ENCODE measurements at places on chromosomes 7 and 10.

DNA sequence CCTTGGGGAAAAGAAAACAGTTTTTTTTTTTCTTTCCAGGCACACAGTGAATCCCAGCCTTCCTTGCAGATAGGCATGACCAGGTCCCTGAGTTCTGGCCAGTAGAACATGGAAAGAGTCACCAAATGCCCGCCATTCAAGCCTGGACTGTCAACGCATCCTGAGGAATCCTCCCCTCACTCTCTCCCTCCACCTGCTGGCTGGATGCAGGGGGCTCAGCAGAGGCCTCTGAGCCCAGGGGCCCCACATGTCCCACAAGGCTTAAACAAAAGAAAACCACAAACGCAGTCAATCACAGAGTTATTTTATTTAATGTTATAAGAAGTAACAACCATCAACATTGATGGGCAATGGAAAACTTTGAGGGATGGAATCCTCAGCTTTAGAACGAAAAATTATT, 93.1 kb downstream of the JCAD start:
- no peak for DNase-seq

GRCh38 chr10:124864421-124865193, 63.0 kb downstream of the ABRAXAS2 start:
- DNase-seq: no peak

GRCh38 chr7:79608005-79608404, 154.5 kb upstream of the MAGI2 start:
- no peak for DNase-seq

- no peak for DNase-seq
Observed at GRCh38 chr7:157515342-157516041, 178.7 kb downstream of the DNAJB6 start.

- no peak for DNase-seq
Observed at GRCh38 chr10:102765336-102765735, 21.6 kb downstream of the WBP1L start.

- DNase-seq: no peak
Observed at GRCh38 chr10:99612167-99612831, 7.9 kb downstream of the SLC25A28 start.

- DNase-seq: no peak
Observed at GRCh38 chr7:29919790-29920189, 69.8 kb downstream of the SCRN1 start.

- DNase-seq: no peak
Observed at GRCh38 chr7:133401225-133401624, 148.3 kb downstream of the EXOC4 start.

GRCh38 chr10:72308320-72308987, 34.7 kb downstream of the DDIT4 start:
- peak; percentile 72 for DNase-seq
